Hypothalamus (tissue), 51 donors: ENCODE measurements at places on chromosomes 13 and 19.

DNA sequence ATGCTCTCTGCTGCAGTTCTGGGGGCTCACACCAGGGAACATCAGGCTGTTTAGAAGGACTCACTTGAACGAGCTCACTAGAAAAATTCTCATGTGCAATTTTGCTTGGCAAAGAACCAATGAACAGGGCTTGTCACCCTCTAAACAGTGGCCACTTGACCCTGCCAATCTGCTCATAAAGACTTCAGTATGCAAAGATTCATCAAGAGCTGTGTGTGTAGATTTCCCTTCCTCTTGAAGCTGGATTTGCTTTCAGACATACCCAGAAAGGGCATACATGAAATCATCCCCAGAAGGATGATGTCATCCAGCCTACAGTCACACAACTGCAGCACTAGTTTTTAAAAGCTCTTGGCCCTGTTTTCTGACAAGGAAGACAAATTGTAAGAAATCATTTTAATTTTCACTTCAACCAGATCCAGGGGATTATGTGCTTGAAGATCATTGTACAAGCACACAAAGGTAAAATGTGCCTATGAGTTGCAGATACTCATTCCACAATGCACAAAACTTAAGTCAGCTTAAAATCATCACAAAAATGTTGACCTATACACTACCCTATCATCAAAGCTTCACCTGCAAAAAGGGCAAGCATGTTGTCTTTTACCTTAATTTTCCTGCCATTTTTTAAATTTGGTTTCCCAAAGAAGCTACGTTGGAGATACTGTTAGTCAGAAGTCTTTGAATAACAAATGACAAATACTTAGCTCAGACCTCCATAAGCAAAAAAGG lies 5.2 kb upstream of the STK24 start:
- no peak for DNase-seq

GRCh38 chr13:99796175-99796819 lies 175.3 kb downstream of the ZIC5 start:
- DNase-seq: no peak

GRCh38 chr19:54415208-54415900 lies at the start of gene TTYH1:
TSS of gene TTYH1 (plus strand) at chr19:54415464. CDS start at chr19:54415553, 89 bp downstream.
- DNase-seq: peak; percentile 26

GRCh38 chr19:5792224-5792623 lies 1.3 kb upstream of the DUS3L start:
- no peak for DNase-seq

DNA sequence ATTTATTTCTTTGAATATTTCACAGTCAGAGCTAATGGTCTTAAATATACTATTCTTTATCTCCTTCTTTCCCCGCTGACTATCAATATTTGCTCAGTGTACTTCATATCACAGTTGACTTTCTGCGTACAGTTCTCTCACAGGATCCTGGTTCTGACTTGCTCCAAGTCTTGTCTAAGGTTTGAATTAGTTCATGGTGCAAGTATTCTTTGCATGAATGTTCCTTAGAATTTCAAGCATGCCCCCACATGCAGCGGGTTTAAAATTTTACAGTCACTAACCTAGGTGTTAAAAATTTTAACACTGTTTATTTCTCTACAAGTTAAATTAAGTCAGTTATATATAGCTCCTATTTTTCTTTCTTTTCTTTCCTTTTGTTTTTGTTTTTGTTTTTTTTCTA lies 20.8 kb upstream of the KLF12 start:
- no peak for DNase-seq

DNA sequence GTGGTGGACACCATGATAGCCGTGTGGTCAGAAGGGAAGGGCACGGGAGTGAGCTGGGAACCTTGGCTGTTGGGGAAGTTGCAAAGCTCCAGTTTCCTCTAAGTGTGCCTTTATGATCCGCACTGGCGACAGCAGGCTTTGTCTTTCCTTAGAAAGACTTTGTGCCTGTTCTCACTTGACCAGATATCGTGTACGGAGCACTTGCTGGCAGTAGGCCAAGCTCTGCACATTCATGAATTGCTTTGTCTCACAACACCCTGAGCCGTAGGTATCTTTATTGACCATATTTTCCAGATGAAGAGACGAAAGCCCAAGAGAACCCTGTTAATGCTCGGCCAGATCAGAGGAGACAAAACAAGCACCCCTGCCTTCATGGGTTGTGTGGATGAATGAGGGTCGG lies 15.1 kb downstream of the CUL4A start:
- no peak for DNase-seq

- no peak for DNase-seq
Observed at GRCh38 chr13:61339054-61339621, 76.5 kb downstream of the PCDH20 start.

DNA sequence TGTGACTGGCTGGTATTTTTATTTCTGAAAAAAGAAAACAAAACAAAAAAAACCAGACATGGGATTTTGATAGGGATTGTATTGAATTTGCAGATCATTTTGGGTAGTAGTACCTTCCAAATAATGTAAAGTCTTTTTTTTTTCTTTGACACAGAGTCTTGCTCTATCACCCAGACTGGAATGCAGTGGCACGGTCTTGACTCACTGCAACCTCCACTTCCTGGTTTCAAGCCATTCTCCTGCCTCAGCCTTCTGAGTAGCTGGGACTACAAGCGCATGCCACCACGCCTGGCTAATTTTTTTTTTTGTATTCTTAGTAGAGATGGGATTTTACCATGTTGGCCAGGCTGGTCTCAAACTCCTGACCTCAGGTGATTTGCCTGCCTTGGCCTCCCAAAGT lies 4.2 kb downstream of the ZNF101 start:
- no peak for DNase-seq

GRCh38 chr13:73417012-73417615 lies 358.3 kb downstream of the KLF5 start:
- no peak for DNase-seq

- no peak for DNase-seq
Observed at GRCh38 chr13:58728126-58728525, 1096.6 kb downstream of the PCDH17 start.

DNA sequence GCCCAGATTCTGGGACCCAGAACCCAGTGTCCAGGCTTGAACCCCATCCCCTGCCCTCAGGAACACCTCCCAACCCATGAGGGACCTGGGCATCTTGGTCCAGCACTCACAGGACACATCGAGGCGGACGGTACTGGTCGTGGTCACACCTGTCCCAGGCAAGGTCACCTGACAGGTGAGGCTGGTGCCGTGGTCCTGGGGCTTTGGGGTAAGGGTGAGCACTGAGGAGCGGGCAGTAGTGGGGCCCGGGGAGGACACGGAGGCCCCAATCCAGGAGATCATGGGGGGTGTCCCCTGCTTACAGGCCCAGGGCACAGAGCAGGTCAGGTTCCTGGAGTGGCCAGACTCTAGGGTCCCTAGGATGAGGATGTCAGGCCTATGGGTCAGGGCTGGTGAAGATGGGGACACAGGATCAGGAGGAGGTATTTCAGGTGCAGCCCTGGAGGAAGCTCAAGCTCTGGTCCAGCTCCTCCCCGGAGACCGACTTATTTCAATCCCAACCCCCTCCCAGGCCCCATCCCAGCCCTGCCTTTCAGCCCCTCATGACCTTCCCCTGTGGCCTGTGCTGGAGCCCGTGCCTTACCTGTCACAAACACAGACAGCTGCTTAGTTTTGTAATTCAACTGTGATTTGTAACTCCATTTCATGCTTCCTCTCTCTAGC lies 772 bp downstream of the SIGLEC8 start:
- no peak for DNase-seq

- DNase-seq: no peak
Observed at GRCh38 chr13:53411463-53411862, 382.9 kb downstream of the OLFM4 start.

- DNase-seq: no peak
Observed at GRCh38 chr13:90801621-90802020, 545.9 kb upstream of the MIR17HG start.

DNA sequence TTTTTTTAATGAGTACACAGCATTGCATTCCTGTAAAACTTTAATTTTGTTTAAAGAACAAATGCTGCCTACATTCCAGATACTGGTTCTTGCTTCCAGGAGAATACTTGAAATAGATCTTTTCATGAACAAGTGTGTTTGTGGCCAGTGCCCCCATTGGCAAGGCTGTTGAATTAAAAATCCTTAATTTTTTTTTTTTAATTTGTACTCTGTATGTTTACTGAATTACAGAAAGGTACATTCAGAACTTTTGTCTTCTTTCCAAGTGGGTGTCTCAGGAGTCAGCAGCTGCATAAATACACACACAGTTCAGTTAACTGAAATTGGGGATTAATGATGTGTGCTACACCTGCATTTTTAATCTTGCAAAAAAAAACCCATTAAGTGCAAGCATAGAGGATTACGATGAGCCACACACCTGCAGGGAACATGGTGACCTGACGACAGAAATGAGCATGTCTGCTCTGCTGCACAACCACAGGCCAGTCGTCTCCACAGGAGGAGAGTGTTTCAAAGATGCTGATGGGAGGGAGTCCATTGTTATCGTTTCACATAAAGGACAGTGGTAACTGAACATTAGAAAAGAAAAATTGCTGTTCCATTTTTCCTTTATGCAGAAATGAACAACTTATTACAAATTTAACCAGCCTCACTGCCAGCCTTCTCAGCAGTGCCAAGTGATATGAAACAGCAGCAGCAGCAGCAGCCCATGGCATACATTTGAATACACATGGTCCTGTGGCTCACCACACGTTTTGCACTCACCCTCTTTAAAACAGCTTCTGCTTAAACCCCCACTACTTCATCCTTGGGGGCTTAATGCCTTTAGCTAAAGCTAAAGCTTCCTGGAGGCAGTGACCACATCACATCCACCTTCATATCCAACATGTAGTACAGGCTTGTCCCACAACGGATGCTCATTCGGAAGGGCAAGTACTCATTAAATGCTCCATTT lies 72.3 kb upstream of the RFC3 start:
- no peak for DNase-seq

DNA sequence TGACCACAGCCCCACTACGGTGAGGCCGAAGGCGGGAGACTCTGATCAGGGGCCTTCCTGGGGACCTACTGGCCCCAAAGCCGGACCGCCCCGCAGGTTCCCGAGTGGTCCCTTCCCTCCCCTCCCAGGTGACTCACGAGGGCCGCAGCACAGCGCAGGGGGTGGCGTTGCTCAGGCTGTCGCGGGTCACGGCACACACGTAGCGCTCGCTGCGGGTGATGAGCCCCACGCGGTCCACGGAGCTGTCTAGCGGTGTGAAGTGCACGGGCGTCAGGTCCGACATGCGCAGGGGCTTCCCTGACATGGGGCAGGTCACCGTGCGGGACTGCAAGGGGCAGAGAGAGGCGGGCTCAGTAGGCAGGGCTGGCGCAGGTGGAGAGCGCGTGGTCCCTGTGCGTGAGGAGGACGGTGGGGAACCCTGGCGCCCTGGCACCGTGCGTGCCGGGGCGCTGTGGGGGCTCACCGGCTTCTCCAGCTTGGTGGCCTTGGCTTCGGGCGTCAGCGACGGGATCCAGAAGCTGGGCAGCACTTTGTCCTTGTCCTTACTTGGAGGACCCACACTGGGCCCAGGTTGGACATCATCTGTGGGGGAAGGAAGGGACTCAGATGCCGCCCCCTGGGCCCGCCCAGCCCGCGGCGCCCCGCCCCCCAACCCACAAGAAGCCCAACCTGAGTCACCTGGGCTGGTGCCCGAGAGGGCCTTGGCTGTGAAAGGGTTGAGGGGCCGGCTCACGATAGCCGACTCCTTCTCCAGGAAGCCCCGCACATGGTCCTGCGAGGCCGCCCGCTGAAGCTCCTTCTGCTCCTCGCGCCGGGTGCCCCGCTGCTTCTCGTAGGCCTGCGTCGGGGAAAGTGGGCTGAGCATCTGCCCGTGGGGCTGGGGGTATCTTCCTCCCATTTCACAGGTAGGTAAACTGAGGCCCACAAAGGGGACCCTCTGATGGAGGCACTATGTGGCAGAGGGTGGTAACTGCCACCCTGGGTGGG lies 23.7 kb downstream of the NOSIP start:
- DNase-seq: no peak

DNA sequence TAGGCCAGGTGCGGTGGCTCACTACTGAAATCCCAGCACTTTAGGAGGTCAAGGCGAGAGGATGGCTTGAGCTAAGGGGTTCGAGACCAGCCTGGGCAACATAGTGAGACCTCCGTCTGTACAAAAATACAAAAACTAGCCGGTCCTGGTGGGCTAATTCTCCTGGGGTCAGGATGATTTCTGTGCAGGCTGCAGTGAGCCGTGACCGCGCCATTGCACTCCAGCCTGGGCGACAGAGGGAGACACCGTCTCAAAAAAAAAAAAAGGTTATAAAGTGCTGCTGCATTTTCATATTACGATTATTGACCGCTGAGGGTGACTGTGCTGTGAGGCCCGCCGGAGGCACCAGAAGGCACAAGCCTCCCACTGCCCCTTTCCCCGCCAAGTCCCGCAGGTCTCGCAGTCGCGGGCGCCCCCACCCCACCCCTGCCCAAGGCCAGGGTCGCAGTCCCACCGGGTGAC lies 477 bp upstream of the PLEKHF1 start:
- DNase-seq: no peak

GRCh38 chr19:48469289-48469881 lies at the start of gene CYTH2:
TSS of gene CYTH2 (plus strand) at chr19:48469369. CDS start at chr19:48469508, 139 bp downstream.
- DNase-seq: peak; percentile 81

DNA sequence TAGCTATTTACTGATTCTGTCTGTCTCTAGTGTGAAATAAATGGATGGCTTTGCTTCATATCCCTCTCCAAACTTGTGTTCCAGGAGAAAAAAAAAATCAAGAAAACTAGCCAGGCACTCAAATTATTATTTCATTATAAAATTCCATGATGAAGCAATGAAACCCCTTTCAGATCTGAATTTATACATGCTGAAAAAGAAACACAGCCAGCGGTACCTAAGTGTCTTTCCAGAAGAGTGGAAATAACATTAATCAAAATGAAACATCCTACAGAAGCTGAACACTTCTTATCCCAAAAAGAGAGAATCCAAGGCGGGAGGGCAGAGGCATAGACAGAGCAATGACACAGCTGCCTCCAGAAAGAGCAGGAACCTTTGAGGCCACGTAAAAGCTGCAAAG lies 15.9 kb downstream of the ENOX1 start:
- no peak for DNase-seq

GRCh38 chr19:5106191-5106726 lies 137.3 kb downstream of the KDM4B start:
- no peak for DNase-seq

DNA sequence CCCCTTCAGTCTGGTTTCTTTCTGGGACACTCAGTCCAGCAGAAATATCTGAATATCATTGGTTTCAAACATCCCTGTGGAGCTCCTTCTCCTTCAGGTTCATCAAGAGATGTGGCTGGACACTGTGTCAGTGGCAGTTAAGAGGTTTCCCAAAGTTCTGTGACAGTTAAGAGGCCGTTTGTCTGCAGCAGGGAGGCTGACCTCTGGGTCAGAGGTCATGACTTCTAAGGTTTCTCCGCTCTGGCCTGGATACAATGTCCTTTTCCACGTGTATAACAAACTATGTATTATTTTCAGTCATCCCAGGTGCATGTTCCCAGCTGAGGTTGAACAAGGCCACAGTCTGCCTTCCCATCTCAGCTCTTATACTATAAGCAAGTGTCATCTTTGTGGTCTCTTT lies 174.9 kb downstream of the B3GLCT start:
- no peak for DNase-seq

- DNase-seq: no peak
Observed at GRCh38 chr19:35306473-35307246, 14.7 kb downstream of the MAG start.

- no peak for DNase-seq
Observed at GRCh38 chr19:5891938-5892771, 11.4 kb downstream of the NDUFA11 start.

GRCh38 chr13:100788540-100788939 lies 113.9 kb upstream of the TMTC4 start:
- no peak for DNase-seq
